Kidney (tissue), 22 donors: ENCODE measurements at places on chromosomes 12 and 14. TPM values are rescaled to one million over a fixed set of nuclear protein-coding genes. Genes with fewer than 3 reads are reported as not detected.
A peak's percentile ranks its signal among the peaks of the same experiment; 100 is the strongest.

DNA sequence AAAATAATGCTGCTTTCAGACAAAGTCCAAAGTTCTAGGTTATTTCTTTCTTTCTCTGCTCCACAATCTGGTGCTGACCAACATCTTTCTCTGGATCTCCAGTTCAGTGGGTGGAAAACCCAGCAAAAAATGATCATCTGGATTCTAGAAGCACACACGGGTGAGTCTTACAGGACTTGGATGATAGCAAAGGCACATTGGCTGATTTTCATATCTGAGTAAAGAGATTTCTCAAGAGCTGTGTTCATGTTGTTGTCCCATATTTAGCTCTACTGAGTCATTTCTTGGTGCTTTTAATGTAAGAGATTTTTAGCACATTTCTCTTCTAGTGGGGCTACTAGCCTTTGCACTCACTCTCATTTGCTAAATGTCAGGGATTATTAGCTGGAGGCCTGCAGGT is 336.7 kb downstream of the GALC start:
- no peak overlapping the region for H3K27ac ChIP-seq
- H3K36me3 ChIP-seq: no peaks in the 10 kb centered on the region
- H3K4me3 ChIP-seq: no peak overlapping the region
- no peak for DNase-seq
- no peaks in the 10 kb centered on the region for H3K27me3 ChIP-seq
- H3K4me1 ChIP-seq: no peaks in the 10 kb centered on the region

GRCh38 chr14:53663709-53664108 is 292.9 kb downstream of the BMP4 start:
- DNase-seq: peak; percentile 30
- H3K36me3 ChIP-seq: no peaks in the 10 kb centered on the region
- H3K4me1 ChIP-seq: no peaks in the 10 kb centered on the region
- H3K27me3 ChIP-seq: no peaks in the 10 kb centered on the region
- no peak overlapping the region for H3K27ac ChIP-seq

- H3K27me3 ChIP-seq: peaks cover 18% of the 10 kb centered on the region
- H3K36me3 ChIP-seq: no peaks in the 10 kb centered on the region
- H3K4me3 ChIP-seq: no peak overlapping the region
- no peaks in the 10 kb centered on the region for H3K4me1 ChIP-seq
- no peak for DNase-seq
These were observed 13.8 kb downstream of the ASCL1 start for GRCh38 chr12:102971227-102971626.

- DNase-seq: no peak
- no peaks in the 10 kb centered on the region for H3K27me3 ChIP-seq
- H3K27ac ChIP-seq: no peak overlapping the region
These were observed 203.8 kb upstream of the RGS6 start for GRCh38 chr14:71728386-71728785.

GRCh38 chr12:43436597-43436996 is 115.4 kb downstream of the ADAMTS20 start:
- DNase-seq: no peak
- H3K27ac ChIP-seq: no peak overlapping the region
- no peaks in the 10 kb centered on the region for H3K27me3 ChIP-seq
- no peaks in the 10 kb centered on the region for H3K4me1 ChIP-seq
- H3K4me3 ChIP-seq: no peak overlapping the region

- no peak overlapping the region for H3K4me3 ChIP-seq
- H3K27me3 ChIP-seq: no peaks in the 10 kb centered on the region
- no peaks in the 10 kb centered on the region for H3K36me3 ChIP-seq
- no peak for DNase-seq
These were observed 138.4 kb upstream of the FRMD6 start for GRCh38 chr14:51513281-51513680.

DNA sequence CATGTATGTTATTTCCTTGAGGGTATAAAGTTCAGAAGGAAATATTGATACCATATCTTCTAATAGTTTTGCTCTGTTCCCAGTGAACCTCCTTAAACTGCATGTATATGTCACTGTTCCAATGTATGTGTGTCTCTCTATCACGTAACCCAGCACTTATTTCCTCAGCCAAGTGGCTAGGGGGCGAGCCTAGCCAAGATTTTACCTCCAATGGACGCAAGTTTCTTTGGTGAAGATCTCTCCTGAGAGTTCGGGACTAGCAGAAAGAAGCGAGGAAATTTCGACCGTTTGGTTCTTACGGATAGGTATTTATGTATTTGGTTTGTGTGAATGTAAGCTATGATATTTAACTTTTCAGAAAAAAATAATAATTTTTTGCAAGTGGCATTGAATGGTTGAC is 2.5 kb downstream of the SFSWAP start:
- DNase-seq: no peak
- no peaks in the 10 kb centered on the region for H3K27me3 ChIP-seq
- no peak overlapping the region for H3K4me3 ChIP-seq
- H3K4me1 ChIP-seq: no peaks in the 10 kb centered on the region

DNA sequence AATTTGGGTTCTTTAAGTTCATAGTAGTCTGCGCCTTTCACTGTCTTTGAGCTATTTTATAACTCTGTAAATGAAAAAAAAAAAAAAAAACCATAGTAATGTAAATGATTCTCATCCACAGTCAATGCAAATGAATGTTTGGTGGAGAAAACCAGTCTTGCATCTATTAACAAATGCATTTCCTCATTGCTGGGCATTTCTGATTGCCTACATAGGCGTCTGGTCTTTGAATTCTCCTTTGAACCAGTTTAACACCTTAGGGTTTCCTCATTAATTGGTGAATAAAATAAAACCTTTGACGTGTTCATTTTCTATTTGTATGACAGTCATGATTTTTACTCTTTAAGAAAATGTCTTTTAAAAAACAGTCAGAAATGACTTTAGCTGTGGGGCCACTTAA is 114.8 kb downstream of the C12orf75 start:
- H3K4me3 ChIP-seq: no peak overlapping the region
- no peaks in the 10 kb centered on the region for H3K36me3 ChIP-seq
- no peak for DNase-seq

DNA sequence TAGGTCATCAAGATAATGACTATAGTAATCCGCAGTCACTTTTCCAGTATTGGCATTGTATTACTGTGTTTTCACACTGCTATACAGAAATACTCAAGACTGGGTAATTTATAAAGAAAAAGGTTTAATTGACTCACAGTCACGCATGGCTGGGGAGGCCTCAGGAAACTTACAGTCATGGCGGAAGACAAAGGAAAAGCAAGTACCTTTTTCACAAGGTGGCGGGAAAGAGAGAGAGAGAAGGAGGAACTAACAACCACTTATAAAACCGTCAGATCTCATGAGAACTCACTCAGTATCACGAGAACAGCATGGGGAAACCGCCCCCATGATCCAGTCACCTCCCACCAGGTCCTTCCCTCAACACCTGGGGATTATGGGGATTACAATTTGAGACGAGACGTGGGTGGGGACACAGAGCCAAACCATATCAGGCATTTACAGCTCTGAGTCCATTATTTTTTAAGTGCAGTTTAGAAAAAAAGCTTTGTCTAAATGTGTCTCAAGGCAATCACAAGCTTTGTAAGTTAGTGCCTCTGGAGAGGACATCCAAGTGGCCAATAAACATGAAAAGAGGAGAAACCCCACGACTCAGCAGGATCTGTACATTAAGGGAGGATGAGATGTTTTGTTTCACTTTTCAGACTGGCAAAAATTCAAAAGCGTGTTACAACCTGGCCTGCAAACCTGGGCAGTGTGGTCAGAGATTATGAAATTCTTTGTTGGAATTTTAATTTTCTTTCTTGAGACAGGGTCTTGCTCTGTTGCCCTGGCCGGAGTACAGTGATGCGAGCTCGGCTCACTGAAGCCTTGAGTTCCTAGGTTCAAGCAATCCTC is 82.0 kb downstream of the DNAH10 start:
- H3K36me3 ChIP-seq: no peaks in the 10 kb centered on the region
- DNase-seq: no peak
- no peak overlapping the region for H3K27ac ChIP-seq

DNA sequence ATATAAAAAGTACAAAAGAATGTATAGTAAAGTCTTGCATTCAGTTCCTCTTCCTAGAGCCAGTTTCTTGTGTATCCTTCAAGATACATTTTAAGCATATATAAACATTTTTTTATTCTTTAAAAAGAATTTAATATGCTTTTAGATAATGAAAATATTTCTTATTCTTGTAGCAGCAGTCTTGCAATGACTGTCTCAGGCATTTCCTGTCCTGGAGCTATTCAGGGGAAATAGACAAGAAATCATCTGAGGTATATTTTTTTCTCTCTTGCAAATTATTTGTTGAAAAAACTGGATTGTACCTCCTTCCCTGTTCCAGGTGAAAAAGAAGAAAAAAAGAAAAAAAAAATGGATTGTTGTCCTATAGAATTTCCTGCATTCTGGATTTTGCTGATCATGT is 17.0 kb upstream of the ERBB3 start:
- no peak for DNase-seq
- H3K27me3 ChIP-seq: no peaks in the 10 kb centered on the region
- H3K36me3 ChIP-seq: no peaks in the 10 kb centered on the region
- no peak overlapping the region for H3K27ac ChIP-seq
- H3K4me1 ChIP-seq: no peaks in the 10 kb centered on the region
- H3K4me3 ChIP-seq: no peak overlapping the region

GRCh38 chr12:121013715-121014114 is 2.6 kb downstream of the C12orf43 start:
- H3K27ac ChIP-seq: no peak overlapping the region
- DNase-seq: no peak
- H3K4me3 ChIP-seq: no peak overlapping the region
- no peaks in the 10 kb centered on the region for H3K4me1 ChIP-seq
- no peaks in the 10 kb centered on the region for H3K27me3 ChIP-seq

- no peaks in the 10 kb centered on the region for H3K4me1 ChIP-seq
- peak overlapping the region; percentile 41 for H3K4me3 ChIP-seq
- H3K27me3 ChIP-seq: no peaks in the 10 kb centered on the region
- DNase-seq: peak; percentile 67
- peaks cover 10% of the 10 kb centered on the region for H3K36me3 ChIP-seq
These were observed 10.3 kb downstream of the SLC6A12 start for GRCh38 chr12:203462-204260.

DNA sequence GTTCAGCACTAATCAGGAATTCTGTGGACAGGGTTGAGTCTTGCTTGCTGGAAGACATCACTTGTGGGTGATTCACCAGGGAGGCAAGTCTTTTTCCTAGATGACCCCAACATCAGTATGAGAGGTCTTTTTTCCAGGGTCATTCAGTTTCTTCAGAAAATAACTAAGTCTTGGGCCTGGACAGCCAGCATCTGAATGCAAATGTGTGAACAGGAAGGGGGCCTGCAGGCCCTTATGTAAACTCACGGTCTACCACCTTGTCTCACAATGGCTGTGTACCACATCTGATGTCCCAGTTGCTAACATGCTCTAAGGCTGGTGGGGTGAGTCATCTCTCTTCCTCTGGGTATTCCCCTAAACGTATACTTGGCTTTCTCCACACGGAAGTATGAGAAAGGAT is 79.2 kb downstream of the HECTD4 start:
- peaks cover 6% of the 10 kb centered on the region for H3K4me1 ChIP-seq
- no peak overlapping the region for H3K4me3 ChIP-seq
- no peaks in the 10 kb centered on the region for H3K27me3 ChIP-seq
- H3K36me3 ChIP-seq: peaks cover 6% of the 10 kb centered on the region
- DNase-seq: no peak

Gene LUM
- total RNA-seq: 185 TPM
